Activated CD4-positive, alpha-beta T cell treated with anti-CD3 and anti-CD28 coated beads for 36 hours (primary cell): ENCODE measurements at places on chromosomes 7 and 10.

GRCh38 chr10:61733358-61733940 lies 70.7 kb downstream of the CABCOCO1 start:
- peaks cover 15% of the 10 kb centered on the region for H3K27me3 ChIP-seq
- no peaks in the 10 kb centered on the region for H3K4me1 ChIP-seq
- peaks cover 2% of the 10 kb centered on the region for H3K36me3 ChIP-seq
- no peak overlapping the region for H3K4me3 ChIP-seq
- no peak overlapping the region for H3K27ac ChIP-seq

- H3K4me3 ChIP-seq: no peak overlapping the region
- H3K36me3 ChIP-seq: no peaks in the 10 kb centered on the region
- H3K27ac ChIP-seq: no peak overlapping the region
- peaks cover 43% of the 10 kb centered on the region for H3K4me1 ChIP-seq
- no peak for DNase-seq
Observed at GRCh38 chr7:143410521-143411004, 1.9 kb upstream of the EPHA1 start.

- no peak overlapping the region for H3K27ac ChIP-seq
- no peak overlapping the region for H3K4me3 ChIP-seq
- H3K27me3 ChIP-seq: no peaks in the 10 kb centered on the region
- peaks cover 33% of the 10 kb centered on the region for H3K4me1 ChIP-seq
Observed at GRCh38 chr7:142506601-142507000, 242.7 kb upstream of the PRSS1 start.

DNA sequence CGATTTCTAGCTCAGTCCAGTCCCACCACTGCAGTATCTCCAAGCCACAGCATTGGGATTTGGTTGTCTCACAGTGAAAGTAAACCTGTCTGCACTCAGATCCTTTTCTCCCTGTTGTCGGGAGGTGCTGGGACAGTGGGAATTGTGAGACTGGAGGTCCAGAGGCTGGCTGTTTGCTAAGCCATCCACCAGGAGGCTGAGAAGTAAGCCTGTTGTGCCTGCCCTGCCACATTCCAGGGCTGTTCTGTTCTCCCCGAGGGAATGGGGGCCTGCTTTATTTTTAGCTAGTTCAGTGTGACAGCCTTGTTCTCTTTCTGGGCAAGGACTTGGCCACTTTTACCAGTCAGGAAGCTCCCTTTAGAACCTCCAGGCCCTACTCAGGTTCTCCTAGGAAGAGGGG lies 54.9 kb downstream of the HK1 start:
- no peaks in the 10 kb centered on the region for H3K27me3 ChIP-seq
- no peak overlapping the region for H3K27ac ChIP-seq
- no peak for DNase-seq

GRCh38 chr7:141225916-141226618 lies 152.2 kb downstream of the TMEM178B start:
- H3K4me3 ChIP-seq: no peak overlapping the region
- H3K4me1 ChIP-seq: no peaks in the 10 kb centered on the region
- H3K36me3 ChIP-seq: no peaks in the 10 kb centered on the region
- no peak for DNase-seq
